ENCODE measurements at places on chromosomes 12 and 14.

- DNase-seq: no peak
These were observed 272.9 kb downstream of the NUAK1 start for GRCh38 chr12:105865886-105866285.

DNA sequence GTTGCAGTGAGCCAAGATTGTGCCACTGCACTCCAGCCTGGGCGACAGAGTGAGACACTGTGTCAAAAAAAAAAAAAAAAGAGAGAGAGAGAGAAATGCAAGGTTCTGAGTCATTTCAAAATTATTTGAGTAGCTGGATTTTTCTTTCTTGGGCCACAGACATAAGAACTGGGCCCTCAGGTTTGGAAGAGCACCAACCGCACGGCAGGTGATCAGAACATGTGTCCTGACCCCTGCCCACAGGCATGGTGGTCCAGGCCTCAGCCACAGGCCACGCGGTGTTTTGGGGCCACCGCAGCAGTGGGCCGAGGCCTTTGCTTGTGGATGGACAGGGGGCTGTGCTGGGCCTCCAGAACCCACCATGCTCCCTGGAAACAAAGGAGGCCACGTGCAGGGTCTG lies 126.7 kb downstream of the CALM1 start:
- DNase-seq: no peak

DNA sequence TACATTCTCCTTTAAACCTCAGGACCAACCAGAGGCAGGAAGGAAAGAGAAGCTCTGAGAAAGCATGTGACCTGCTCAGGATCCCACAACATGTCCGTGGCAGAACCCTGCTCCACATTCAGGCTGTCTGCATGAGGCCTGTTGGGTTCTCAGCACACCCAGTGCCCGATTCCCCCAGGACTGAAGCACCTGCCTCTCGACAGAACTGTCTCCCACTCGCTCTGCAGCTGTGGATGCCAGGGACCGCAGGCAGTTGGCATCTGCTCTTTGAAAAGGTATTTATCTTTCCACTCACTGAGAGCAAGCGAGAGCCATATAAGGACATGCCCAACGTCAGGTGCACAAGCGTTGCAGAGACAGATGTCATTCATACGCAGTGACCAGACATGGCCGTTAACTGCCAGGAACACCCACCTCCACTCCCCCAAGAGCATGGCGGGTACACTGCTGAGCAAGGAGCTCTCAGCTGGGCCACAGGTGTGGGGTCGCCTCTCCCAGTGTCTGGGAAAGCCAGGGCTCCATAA lies 18.9 kb downstream of the PITPNM2 start:
- no peak for DNase-seq

- no peak for DNase-seq
These were observed 116.6 kb downstream of the CALM1 start for GRCh38 chr14:90513161-90514014.

Data from effector memory CD8-positive, alpha-beta T cell (primary cell).